Left renal pelvis (tissue), 4 donors: ENCODE measurements at places on chromosomes 7 and 10.

GRCh38 chr7:100888988-100889750 is at the start of gene UFSP1:
Gene UFSP1 (minus strand): TSS chr7:100889715. CDS start chr7:100889271, 444 bp downstream.
- DNase-seq = no peak

DNA sequence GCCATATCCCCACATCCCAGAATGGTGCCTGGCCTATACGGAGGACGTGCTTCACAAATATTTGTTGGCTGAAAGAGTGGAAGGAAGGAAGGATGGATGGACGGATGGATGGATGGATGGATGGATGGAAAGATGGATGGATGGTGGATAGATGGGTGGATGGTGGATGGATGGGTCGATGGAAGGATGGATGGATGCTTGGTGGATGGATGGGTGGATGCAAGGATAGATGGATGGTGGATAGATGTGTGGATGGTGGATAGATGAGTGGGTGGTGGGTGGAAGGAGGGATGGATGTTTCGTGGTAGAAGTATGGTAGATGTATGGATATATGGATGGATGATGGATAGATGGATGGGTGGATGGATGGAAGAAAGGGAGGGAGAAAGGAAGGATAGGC is 10.8 kb downstream of the CHAT start:
- no peak for DNase-seq

GRCh38 chr7:133645884-133646391 is 393.1 kb downstream of the EXOC4 start:
- no peak for DNase-seq

- DNase-seq = no peak
Measured at GRCh38 chr10:10985361-10985760, 32.3 kb upstream of the CELF2 start.

- DNase-seq = no peak
Measured at GRCh38 chr10:67815571-67816059, 22.4 kb downstream of the DNAJC12 start.

DNA sequence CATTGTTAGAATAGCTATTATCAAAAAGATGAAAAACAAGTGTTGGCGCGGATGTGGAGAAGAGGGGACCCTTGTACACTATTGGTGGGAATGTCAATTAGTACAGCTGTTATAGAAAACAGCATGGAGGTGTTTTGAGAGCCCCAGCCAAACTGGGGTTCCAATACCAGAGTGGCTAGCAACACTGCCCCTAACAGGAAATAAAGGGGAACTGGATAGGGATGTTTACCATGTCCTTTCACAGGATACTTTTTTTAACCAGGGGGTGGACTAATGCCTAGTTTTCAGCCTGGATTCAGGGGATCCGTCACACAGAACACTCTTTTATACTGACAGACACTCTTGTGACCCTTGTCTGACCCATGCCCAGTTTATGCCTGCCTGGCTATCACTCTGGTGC is 6.9 kb upstream of the GSTK1 start:
- no peak for DNase-seq

GRCh38 chr7:81648716-81649115 is 121.1 kb downstream of the HGF start:
- no peak for DNase-seq
